ENCODE measurements at places on chromosomes 13 and 19. TPM values are rescaled to one million over a fixed set of nuclear protein-coding genes. Genes with fewer than 3 reads are reported as not detected.

DNA sequence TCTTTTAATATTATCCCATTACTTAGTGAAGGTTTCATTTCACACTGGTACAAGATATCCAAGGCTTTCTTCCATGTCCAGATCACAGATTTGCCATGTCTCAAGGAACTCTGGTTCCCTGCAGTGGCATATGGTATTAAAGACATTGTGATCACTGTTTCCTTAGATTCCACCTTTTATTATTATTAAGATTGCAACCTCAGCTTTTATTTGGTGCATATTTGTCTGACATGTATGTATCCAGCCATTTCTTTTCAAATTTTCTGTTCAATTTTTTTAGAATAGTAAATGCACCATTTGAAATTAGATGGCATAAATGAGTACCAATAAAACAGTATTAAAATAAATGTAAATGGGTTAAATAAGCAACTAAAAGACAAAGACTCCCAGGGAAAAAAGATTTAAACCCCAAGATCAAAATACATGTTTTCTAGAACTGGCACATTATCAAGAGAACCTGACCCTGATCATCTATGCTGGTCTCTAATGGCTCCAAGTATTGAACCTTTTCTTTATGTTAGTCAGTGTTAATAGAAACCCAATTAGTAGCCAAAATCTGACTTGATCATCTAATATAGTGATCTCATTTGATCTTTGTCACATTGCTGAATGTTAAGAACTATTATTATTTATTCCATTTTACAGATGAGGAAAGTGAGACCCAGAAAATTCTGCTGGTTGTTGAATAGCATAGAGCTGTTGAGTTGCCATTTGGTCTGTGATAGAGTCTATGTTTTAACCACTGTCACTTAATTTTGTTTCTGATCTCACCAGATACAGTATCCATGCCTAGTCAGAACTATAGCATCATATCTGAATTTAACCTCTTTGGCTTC, at the start of gene OR10H4:
Gene OR10H4, plus strand, starts transcription at position 786 of the 836 bp plus-strand sequence. Its CDS starts 0 bp downstream, at position 786.
- ATAC-seq: no peak

- peak; percentile 4 for ATAC-seq
Observed at GRCh38 chr19:45767410-45767880, 1.6 kb downstream of the SIX5 start.

DNA sequence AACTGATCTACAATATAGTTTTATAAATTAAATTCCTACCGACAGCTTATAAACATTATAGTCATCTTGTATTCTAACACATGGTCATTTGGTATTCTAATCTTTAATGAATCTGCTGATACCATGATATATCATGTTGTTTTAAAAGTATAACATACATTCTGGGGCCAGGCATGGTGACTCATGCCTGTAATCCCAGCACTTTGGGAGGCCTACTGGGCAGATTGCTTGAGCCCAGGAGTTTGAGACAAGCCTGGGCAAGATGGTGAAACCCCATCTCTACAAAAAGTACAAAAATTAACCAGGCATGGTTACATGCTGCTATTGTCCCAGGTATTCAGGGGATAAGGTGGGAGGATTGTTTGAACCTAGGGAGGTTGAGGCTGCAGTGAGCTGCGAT, 3.1 kb downstream of the ZNF383 start:
- ATAC-seq: no peak

DNA sequence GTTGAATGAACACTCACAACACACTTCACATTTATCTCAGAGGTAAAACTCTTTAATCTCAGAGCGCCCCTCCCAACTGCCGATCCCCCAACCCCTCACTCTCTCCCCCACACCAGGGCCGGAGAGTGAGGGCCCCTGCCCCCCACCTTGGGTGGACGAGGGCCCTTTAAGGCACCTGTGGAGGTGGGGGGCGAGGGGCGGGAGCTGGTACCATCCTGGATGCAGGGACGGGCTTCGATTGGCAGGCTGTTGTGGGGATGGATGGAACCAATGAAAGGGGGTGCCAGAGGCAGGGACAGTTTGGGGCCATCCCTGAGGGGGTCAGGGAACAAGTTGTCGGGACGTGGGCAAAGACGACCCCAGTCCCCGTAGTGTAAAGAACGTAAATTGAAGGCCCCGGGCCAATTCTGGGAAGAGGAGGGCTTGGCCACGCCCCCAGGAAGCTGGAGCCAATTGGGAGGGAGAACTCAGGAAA, 1.7 kb upstream of the PNKP start:
- peak; percentile 6 for ATAC-seq

The RNF17 gene
- not detected for total RNA-seq

The IRGC gene
- total RNA-seq: not detected

The DOCK6 gene
- total RNA-seq: 35.8 TPM

All from gastroesophageal sphincter (tissue), 4 donors.